Stimulated activated CD8-positive, alpha-beta memory T cell treated with anti-CD3 and anti-CD28 coated beads, Interleukin-7, amount 100 ng/mL, for 4 hours (primary cell): ENCODE measurements at places on chromosomes 4 and X.

DNA sequence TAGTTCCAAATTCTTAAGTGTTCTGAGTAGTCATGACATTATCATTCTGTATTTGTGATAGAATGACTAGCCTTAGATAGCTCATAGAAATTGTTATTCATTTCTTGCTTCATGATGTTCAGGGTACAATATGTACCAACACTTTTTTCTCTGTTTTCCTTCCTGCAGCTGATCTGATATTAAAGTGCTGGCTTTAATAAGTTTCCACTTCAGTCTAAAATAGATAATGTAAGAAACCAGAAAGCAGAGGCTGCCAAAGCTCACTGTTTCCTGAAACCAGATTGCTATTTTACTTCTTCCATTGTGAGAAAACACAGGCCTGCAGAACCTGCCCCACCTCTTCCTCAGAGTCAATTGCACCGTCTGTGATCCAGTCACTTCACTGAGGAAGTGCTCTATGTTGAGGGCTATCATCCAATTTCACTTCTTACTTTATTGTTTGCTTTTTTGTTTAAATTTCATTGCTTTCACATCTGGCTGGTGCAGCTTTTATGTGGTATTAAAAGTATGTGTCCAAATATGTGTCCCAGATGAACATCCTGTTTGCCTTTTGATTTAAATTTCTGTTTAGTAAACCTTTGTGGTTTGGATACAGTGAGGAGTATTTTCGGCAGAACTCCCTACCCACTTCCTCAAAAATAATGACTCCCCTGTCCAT lies 652.1 kb downstream of the ANKRD50 start:
- DNase-seq, result no peak

DNA sequence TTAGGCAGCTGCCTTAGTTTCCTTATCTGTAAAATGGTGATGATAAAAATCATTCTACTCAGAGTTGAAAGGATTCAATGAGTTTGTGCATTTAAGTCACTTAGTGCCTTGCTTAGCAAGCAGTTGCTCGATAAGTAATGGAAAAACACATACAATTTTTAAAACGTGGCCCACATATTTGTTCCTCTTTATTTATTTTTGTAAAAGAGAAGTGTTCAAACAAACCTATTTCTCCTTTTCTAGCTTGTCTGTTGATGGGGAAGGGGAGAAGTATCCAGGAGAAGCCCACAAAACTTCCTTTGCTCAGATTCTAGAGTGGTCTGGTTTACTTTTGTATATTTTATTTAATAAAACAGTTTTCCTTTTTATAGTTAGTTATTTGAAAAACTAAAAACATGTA lies 3.3 kb upstream of the HPGDS start:
- no peak for DNase-seq

DNA sequence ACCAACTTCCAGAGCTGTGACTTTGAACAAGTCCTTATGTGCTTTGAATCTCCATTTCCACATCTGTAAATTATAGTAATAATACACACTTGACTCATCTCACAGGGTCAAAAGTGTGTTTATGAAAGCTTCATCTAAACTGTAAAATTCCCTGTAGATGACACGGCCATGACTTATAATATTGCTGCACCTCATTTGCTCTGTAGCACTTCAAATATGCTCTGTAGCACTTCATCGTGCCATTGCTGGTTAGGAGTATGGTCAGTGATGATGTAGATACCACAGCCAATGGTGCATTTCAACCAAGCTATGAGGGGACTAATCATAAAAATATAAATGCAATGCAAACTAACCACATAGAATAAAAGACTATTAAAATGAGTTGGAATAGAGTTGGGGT lies 318.6 kb downstream of the ANK2 start:
- DNase-seq, result no peak

GRCh38 chr4:169050881-169051760 lies 41.1 kb upstream of the CBR4 start:
- no peak for DNase-seq

- DNase-seq, result no peak
Measured at GRCh38 chr4:41646862-41647261, 101.7 kb downstream of the PHOX2B start.

DNA sequence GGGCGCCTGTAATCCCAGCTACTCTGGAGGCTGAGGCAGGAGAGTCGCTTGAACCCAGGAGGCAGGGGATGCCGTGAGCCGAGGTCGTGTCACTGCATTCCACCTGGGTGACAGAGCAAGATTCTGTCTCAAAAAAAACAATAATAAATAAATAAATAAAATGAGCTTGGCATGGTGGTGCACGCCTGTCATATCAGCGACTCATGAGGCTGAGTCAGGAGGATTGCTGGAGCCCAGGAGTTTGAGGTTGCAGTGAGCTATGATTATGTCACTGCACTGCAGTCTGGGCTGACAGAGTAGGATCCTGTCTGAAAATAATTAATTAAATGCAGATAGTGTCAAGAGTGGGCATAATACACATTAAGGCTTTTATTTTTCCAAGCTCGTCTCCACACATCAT lies 77.5 kb downstream of the DHRSX start:
- DNase-seq, result no peak

- DNase-seq, result no peak
Measured at GRCh38 chrX:106740193-106740780, 13.8 kb downstream of the RNF128 start.

DNA sequence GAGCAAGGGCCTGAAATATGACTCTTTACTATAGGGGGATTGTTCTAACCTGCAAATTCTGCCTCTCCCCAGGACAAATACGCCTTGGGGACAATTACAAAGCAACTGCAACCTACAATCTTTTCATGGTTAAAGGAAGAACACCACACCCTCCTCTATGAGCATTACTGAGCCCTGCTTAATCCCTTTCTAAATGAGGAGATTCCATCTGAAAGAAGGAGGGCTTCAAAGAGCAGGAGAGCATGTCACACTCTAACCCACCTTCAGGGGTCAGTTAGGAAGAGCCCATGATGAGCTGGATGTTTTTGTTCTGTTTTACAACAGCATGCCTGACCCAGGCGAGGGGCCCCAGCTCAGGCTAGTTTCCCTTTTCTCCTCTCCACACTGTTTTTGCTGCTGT lies 134.0 kb upstream of the ANXA3 start:
- DNase-seq, result no peak

DNA sequence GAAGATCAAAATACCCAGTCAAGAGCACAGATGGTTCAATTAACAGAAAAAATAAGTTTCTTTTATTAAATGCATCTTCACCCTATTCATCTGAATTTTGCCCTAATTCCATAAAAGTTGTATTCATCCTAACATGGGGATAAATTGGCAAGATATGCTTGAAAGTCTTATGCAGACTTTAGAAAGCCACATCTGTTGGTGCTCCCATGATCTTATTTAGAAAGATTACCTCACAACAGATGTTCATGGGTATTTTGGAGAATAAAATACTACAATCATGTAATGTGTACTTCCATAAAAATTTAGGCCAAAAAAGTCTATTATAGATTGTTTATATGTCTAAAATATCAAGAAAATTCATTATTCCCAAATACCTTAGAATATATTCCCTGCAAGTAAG lies 510.3 kb downstream of the TECRL start:
- no peak for DNase-seq

DNA sequence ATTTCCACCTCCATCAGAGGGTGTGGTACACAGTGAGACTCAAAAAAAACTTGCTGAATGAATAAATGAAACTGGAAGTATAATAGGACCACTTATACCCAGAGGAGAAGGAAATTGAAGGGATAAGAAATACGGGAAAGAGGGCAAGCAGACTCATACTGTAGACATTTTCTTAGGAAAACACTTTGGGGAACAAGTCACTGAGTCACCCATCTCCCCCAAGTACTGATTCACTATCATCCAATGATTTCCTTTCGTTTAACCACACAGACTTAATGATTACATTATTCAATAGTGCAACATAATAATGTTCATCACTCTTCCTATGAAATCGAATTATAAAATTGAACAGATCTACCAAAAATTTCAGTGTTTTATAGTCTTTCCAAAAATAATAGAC lies 97.1 kb downstream of the LDB2 start:
- no peak for DNase-seq

DNA sequence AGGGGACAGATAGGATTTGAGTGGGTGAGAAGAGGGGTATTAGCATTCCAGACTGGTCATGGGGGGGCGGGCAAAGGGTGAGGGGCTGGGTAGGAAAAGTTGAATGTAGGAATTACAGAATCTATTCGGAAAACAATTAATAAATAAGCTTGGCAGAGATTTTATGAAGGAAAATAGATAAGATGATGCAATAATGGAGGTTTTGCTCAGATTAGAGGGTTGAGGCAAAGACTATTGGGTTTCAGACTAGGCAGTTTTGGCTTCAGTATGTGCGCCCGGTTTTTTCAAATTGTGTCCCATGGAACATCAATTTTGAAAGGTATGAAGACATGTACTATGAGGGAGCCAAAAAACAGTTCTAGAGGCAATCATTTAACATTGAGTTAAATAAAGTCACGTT lies 410.6 kb downstream of the SPRY1 start:
- no peak for DNase-seq

DNA sequence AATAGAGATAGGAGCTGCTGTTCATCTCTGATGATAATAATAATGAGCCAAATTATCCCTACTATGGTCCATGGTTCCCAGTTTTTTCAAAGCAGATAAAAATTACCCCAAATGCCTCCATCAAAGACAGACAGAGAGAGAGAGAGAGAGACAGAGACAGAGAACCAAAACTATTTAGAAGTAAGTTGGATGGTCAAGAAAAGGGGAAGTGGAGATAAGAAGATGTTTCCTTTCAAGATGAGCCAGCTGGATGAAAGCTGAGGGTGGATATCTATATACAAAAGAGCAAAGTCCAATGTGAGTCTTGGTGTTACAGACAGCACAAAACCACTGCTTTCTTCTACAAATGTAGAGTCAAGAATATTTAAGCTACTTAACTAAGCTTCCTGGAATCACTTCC lies 173.9 kb downstream of the GRIA3 start:
- no peak for DNase-seq

GRCh38 chr4:78528327-78528726 lies 23.2 kb upstream of the ANXA3 start:
- DNase-seq, result no peak

GRCh38 chrX:12950851-12951594 lies 23.9 kb upstream of the TMSB4X start:
- peak; percentile 56 for DNase-seq

GRCh38 chr4:162170509-162170908 lies 6.7 kb upstream of the FSTL5 start:
- no peak for DNase-seq

GRCh38 chr4:86924811-86925210 lies 10.0 kb upstream of the AFF1 start:
- DNase-seq, result no peak

DNA sequence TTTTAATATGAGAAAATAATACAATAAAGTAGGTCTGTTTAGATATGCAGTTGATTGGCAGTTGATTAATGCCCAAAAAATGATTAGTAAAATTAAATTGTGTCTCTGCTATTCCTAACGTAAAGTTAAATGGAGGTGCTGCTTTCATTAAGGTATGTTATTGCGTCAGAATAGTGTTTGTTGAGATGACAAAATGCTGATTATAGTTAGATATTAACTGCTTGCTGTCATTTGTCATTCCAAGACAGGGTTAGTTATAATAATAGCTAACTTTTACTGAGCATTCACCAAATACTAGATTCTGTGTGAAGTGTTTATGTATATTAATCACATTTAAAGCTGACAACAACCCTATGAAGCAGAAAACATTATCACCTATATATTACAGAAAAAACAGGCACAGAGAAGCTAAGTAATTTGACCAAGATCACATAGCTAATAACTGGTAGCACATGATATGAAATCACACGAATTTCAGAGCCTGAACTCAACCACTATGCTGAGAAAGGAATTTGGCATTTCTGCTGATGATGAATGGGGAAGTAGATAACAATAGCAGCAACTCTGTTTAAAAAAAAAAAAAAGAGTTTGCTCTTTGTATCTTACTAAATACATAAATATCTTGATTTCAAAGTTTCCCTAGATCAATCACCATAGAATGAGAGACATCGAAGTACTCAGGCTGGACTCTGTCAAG lies 59.7 kb upstream of the WDR44 start:
- no peak for DNase-seq

GRCh38 chrX:3788494-3789233 lies 75.2 kb upstream of the PRKX start:
- no peak for DNase-seq

DNA sequence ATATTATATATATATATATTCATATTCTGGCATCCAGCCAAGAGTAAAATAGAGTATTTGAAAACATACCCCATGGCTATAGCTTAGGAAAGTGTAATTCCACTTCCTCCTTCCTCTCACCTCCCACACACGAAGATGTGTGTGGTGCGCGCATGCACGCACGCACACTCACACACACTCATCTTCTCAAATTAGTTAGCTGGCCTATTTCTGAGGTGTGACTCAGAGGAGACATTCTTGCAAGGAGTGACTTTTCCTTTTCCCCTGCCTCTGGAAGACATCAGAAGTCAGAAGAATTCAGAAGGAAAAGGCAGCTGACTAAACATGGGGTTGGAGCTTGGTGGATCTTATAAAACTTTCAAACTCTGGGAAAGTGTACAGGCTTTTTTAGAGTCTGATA lies 8.8 kb downstream of the ENPEP start:
- no peak for DNase-seq

DNA sequence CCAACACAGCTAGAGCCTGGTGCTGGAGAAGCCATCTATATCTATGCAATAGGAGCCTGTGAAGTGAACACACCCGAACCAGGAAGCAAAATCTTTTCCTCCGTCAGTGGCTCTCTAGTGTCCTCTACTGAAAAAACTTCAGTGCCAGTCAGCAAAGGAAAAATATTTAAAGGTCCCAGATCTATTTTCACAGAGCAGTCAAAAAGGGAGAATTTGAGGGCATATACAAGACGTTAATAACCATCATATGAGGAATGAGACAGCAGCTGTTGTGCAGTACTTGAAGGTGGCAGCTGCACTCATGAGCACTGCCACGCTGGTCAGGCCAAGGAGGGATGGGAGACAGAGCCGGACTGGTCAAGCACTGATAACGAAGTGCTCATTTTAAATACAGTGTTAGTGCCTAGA lies 14.4 kb downstream of the MCUB start:
- no peak for DNase-seq

- no peak for DNase-seq
Measured at GRCh38 chr4:15235135-15235534, 192.7 kb upstream of the C1QTNF7 start.

GRCh38 chr4:174365018-174365587 lies 81.4 kb downstream of the CEP44 start:
- DNase-seq, result no peak
